ENCODE measurements at places on chromosomes 16 and 17.

DNA sequence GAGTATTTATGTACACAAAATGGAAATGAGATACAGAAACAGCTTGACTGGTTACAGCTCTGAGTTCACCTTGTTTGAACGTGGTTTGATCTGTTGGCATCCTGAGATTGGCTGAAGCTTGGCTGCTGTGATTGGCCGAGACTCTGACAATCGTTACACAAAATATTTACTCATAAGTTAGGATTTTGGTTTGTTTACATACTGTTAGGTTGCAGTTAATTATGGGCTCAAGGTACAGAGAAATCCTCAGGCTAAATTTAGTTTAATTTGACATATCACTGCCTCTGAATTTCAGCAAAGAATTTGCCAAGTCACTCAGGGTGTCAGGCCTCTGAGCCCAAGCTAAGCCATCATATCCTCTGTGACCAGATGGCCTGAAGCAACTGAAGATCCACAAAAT, 227.3 kb downstream of the COPRS start:
- DNase-seq, result no peak

DNA sequence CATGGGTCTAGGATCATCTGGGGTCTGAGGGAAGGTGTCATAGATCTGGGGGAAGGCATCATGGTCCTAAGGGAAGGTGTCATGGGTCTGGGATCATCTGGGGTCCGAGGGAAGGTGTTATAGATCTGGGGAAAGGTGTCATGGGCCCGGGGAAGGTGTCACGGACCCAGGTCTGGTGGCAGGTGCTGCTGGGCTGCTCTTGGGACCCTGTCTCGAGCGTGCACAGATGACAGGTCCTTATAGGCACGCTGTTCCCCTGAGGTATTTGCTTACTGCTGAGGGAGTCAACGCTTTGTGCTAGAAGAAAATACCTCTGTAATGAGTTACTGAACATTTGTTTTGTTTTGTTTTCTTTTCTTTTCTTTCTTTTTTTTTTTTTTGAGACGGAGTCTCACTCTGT, 1.4 kb downstream of the RAB40C start:
- no peak for DNase-seq

- no peak for DNase-seq
Measured at GRCh38 chr16:7561908-7562405, 229.3 kb downstream of the RBFOX1 start.

DNA sequence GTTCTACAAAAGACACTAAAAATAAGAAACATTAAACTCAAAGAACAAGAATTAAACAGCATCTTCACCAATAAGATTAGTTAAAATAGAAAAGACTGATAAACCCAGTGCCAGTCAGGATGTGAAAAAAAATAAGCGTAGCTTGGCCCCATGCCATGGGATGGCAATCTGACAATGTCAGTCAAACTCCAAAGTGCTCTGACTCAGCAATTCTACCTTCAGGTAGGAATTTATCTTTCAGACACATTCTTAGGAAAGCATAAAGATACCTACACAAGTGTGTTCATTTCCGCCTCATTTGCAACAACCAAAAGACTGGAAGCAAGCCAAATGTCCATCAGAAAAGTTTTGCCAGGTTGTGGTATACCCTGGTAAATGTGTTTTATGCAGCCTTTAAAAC, 9.1 kb upstream of the MPO start:
- no peak for DNase-seq

DNA sequence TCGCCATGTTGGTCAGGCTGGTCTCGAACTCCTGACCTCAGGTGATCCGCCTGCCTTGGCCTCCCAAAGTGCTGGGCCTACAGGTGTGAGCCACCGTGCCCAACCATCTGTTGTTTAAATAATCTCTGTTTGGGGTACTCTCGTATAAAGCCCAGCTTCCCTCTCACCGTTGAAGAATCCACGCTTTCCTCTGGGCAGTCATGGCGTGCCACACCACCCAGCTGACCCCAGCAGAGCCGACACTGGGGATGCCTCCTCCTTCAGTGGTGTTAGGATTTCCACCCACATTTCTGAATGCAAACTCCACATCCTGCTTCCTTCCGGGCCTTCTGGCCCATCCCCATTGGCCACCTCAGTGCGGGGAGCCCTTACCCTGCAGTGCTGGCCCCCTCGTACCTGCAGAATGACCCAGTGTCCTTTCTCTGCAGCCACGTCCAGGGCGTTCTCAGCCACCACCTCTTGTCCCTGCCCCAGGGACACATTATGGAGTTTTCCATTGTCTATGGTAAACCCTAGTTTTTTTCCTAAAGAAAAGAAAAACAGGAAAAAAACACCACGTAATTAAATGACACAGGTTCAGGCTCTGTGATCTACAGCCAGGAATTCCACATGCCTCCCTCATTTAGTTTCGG, 60.4 kb downstream of the PGS1 start:
- DNase-seq, result no peak

GRCh38 chr17:43769426-43769825, 9.4 kb downstream of the DUSP3 start:
- no peak for DNase-seq

DNA sequence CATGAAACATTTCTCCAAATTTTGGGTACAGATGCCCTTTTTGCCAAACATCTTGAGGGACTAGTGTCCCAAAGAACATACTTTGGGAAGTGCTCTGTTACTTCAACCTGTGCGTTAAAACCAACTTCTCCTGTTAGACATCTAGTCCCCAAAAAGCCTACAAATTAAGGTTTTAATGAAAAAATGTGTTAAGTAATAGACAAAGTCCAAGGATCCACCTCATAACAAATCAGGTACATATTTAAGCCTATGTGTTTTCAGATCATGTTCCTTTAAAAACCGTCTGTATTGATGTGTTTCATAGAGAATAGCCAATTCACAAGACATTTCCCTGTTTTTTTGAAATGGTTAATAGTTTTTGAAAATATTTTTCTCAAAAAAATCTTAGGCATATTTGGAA, 174.8 kb upstream of the FAM20A start:
- no peak for DNase-seq

DNA sequence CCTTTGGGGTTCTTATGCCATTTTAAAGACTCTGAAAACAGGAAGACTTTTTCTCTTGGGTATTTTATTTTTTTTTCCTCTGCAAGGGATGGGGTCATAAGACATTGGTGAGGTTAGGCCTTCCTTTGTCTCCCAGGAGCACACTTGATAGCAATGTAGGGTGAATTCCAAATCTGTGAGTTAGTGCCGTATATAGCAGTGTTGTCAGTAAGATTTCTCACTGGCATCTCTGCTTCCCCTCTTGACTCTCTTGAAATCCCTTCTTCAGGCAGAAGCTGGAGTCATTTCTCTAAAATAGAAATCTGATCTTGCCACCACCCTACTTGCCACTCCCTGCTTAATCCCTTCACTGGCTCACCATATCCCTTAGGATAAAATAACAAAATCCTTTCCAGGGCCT, 529.7 kb downstream of the WWOX start:
- DNase-seq, result no peak

- DNase-seq, result no peak
Measured at GRCh38 chr17:42276359-42276608, at the start of gene STAT5B. STAT5B (minus strand) TSS chr17:42276391; CDS start chr17:42232127, 44,264 bp downstream.

DNA sequence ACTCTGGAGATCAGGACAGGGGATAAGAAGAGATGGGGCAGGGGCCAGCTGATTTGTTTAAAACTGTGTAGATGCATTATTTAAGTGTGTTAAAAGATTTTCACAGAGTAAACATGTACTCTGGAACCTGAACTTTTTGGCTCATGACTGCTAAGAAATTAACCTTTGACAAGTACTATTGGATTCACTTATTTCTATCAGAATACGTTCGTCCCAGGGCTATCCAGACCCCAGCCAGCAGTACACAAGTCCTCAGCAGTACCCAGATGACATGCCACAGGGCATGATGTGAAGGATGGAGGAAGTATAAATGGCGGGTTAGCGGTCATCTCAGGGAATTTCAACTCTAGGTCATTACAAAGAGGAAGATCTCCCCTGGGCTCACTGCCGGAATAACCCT, 253.7 kb downstream of the STX8 start:
- no peak for DNase-seq
